NCI-H1092 treated with DMSO at 0.1 percent for 48 hours (cell line): ENCODE measurements at places on chromosomes 5 and 9.

DNA sequence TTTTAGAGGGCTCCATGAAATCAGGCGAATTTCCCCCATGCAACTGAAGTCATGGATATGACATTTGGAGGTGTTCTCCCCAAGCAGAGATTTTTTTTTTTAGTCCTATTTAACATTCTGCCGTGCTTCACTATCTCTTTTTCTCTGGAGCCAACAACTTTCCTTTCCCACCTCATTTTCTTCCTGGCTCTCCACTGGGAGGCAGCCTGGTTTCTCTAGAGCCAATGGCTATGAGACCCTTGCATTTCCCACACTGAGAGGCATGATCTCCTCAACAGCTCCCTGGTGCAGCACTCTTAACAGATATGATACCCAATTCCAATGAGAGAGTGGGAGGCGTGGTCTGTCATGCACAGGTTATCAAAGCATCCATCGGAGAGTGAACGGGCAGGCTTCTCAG lies 310.8 kb downstream of the DRD1 start:
- no peak for DNase-seq

GRCh38 chr5:135951807-135952206 lies 3.0 kb downstream of the LECT2 start:
- no peak for DNase-seq

- no peak for DNase-seq
Observed at GRCh38 chr5:176360894-176361436, 599 bp downstream of the KIAA1191 start.

GRCh38 chr9:110148891-110149290 lies 59.1 kb downstream of the C9orf152 start:
- no peak for DNase-seq

GRCh38 chr5:83244516-83244915 lies 167.2 kb downstream of the XRCC4 start:
- DNase-seq, result no peak

DNA sequence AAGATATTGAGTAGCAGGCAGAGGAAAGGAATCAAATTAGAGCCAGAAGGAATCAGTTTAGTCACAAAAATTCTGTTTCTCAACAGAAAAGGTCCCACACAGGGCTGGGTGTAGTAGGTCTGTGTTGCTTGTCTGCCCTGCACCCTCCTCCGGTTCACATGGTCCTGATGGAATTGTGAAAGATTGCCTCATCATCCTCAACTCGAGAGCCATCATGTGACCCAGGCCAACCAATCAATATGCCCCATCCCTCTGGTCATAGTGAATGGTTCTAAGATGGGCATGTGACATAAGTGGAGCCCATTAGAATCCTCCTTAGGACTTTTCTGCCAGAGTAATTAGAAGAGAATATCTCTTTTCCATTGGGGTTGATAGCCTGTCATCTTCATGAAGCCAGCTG lies 56.7 kb upstream of the RAD23B start:
- DNase-seq, result no peak

DNA sequence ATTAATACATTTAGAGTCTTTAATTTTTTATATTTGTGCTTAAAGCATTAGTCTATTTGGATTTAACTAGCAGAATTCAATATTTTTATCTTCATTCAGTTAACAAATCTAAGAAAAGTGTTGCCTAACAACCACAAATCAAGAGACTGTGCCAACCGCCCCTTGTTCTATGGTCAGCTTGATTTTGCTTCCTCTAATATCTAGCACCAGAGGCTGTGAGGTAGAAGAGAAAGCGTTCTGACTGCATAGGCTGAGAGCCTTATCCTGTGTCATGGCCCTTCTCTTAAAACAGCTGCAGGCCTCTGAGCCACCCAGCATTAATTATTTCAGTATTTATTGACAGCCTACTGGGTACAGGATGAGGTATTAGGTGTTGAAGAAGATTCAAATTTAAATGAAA lies 693.0 kb upstream of the CDH6 start:
- no peak for DNase-seq

DNA sequence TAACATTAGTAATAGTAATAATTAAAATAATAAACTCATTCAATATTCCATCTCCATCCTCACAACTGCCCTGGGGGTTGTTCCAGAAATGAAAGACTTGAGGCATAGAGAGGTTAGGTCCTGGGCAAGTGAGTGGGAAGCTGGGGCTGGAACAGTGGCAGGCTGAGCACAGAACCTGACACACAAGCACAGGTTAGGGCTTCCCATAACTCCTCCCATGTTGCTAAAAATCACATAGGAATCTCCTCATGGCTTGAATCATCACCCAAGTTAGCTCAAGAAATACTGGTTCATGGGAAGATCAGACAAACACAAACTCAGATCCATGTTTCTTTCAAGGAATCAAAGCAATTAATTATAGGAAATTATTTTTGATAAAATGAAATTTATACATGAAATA lies 487.7 kb downstream of the SEMA5A start:
- DNase-seq, result no peak

GRCh38 chr5:68478301-68479095 lies 262.9 kb downstream of the PIK3R1 start:
- DNase-seq, result no peak

- peak; percentile 83 for DNase-seq
Observed at GRCh38 chr9:112831281-112831851, 59.3 kb downstream of the SLC46A2 start.

DNA sequence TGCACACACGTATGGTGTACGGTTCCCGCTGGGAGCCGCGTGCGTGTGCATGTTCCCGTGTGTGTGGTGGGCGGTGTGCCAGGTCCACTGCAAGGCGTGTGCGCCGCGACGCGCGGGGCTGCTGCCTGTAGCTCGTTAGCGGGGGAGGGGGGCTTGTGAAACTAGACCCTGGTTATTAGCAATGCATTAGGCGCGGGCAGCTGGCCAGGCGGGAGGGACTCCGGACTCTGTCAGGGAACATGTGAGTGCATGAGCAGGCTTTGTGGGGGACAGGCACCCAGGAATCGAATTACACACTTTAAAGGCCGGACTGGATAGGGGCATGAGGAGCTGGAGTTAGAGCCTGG lies 32.2 kb upstream of the ENHO start:
- DNase-seq, result peak; percentile 92

- DNase-seq, result no peak
Observed at GRCh38 chr5:109805883-109806282, 116.2 kb downstream of the MAN2A1 start.

DNA sequence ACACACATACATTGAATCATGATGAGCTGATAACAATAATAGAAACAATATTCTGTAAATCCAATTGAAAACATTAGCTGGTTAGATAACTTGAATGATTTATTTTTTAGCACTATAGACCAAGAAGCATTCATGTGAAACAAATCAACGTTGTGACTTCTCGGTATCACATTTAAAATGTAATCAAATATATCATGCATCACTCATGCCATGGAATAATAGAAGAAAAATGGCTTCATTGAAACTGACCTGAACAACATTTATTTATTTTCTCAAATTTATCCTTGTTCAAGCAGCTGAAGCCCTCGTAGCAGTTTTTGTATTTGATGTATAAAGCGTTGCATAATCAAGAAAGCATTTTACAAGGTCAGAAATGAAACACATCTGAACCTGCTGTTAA lies 299.6 kb upstream of the CDH18 start:
- DNase-seq, result no peak

GRCh38 chr9:18347386-18348082 lies 126.4 kb upstream of the ADAMTSL1 start:
- no peak for DNase-seq

- no peak for DNase-seq
Observed at GRCh38 chr5:106167766-106168165, 1503.0 kb downstream of the EFNA5 start.

- DNase-seq, result peak; percentile 98
Observed at GRCh38 chr9:115262477-115262876, 144.5 kb upstream of the TNC start.

GRCh38 chr9:96423322-96423984 lies 5.3 kb upstream of the ZNF367 start:
- no peak for DNase-seq

- peak; percentile 46 for DNase-seq
Observed at GRCh38 chr9:132753593-132753880, 83.3 kb downstream of the GTF3C4 start.

GRCh38 chr5:55584398-55585205 lies 49.8 kb upstream of the PLPP1 start:
- DNase-seq, result no peak

GRCh38 chr5:58582019-58582802 lies 664 bp upstream of the RAB3C start:
- DNase-seq, result peak; percentile 51

GRCh38 chr5:102651466-102651865 lies 103.6 kb upstream of the PAM start:
- no peak for DNase-seq

DNA sequence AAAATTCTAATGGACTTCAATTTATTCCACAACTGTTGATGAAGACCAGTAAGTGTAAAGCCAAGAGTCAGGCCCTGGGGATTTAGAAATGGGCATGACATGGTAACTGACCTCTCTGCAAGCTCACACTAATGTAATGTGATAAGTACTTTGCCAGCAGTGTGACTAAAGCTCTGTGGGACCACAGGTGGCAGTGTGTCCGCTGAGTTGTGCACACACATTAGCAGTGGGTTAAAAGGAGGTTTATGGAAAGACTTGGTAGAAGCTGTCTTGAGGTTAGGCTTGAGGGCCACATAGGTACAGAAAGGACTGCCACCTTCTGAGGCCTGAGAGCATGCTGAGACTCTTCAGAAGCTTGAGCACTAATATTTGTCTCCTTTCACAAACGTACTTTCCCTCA lies 67.6 kb downstream of the UBAP1 start:
- DNase-seq, result no peak

GRCh38 chr5:89281766-89282553 lies 399.0 kb upstream of the MEF2C start:
- no peak for DNase-seq

- DNase-seq, result no peak
Observed at GRCh38 chr9:116157436-116158138, 4.0 kb downstream of the PAPPA start.

DNA sequence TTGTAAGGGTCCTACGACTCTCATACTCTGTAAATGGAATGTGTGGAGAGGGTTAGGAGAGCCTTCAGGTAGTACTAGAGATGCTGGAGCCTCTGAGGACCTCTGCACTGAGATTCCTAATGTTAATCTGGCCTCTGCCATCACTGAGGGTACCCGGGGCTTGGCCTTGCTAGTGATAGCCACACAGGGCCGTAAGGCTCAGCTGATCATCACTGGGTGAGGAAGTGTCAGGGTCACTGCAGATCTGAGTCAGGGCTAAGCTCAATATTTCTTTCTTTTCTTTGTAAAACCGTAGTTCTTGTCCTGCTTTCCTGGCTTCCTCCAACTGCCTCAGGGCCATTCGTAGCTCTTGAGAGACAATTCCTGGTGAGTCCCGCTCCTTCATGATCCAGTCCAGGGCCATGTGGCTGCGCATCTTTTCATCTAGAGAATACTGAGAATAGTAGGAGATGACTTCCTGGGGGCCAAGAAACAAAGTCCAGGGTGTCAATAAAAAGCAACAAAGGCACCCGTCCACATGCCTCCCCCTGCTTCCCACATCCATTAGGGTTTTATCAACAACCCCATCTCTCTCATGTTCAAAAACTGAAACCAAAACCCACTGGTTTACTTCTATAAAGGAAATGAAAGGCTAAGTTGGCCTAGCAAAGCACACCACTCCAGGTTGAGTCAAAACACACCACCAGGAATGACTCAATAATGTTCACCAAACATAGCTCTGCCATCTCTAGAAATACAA lies 47.7 kb downstream of the LIX1 start:
- no peak for DNase-seq

GRCh38 chr5:33927685-33928084 lies 8.5 kb upstream of the RXFP3 start:
- no peak for DNase-seq

- DNase-seq, result no peak
Observed at GRCh38 chr5:76457674-76458485, 54.8 kb downstream of the IQGAP2 start.

DNA sequence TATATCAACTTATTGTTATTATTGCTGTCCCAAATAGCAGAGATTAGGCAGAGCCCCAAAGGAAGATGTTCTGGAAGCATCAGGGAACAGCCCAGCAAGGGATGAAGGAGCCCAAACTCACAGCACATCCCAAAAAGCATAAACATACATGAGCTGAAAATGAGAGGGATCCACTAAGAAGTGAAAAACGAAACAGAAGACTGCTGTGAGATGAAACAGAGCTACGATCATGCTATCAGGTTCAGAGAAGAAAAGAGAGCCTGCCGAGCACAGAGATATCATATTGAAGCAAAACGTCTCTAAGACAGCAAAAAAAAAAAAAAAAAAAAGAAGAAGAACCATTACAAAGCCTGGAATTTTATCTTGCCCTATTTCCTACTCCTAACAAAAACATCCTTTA lies 127.3 kb downstream of the ZNF608 start:
- no peak for DNase-seq

DNA sequence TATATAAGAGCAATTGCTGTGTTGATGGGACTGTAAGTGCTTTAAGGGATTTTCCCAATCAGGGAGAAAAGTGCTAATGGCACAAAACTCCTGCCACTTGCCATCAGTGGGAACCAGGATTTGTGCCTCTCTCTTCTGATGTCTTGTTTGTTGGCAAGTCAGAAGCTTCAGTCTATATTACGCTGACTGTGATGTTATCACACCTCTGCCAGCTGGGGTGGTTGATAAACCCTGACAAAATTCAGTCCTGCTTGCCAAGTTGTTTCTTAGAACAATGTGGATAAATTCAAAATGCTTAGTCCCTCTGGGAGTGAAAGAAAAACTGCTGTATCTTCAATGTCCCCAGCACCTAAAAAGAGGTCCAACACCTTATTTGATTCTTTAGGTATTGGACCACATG lies 161.4 kb upstream of the FBXL7 start:
- DNase-seq, result no peak

DNA sequence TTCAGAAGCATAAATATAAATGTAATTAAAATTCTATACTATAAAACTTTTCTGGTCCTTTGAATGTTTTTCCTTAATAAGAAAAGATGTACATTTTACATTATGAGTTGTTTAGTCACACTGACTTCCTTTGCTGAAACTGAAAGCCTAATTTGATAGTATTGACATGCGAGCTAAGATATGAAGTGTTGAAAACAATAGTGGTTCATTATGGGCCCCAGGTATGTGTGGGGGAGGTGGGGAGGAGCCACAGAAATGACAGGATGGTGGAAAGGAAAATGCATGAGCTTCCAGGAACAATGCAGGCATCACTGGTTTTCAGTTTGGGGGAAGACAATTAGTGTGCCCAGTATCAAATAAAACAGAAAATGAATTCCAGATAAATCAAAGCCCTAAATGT lies 35.4 kb upstream of the RLN1 start:
- DNase-seq, result no peak

- DNase-seq, result no peak
Observed at GRCh38 chr9:83287021-83287420, 224.1 kb upstream of the RASEF start.

- DNase-seq, result no peak
Observed at GRCh38 chr9:104258296-104259011, 164.3 kb downstream of the SMC2 start.

GRCh38 chr5:143776951-143777350 lies 35.0 kb upstream of the HMHB1 start:
- no peak for DNase-seq

- no peak for DNase-seq
Observed at GRCh38 chr9:129208207-129209032, 30.4 kb upstream of the IER5L start.
